Stimulated activated CD4-positive, alpha-beta T cell treated with anti-CD3 and anti-CD28 coated beads, Interleukin-15, amount 100 ng/mL, for 1 hour (primary cell): ENCODE measurements at places on chromosomes 4 and X.

DNA sequence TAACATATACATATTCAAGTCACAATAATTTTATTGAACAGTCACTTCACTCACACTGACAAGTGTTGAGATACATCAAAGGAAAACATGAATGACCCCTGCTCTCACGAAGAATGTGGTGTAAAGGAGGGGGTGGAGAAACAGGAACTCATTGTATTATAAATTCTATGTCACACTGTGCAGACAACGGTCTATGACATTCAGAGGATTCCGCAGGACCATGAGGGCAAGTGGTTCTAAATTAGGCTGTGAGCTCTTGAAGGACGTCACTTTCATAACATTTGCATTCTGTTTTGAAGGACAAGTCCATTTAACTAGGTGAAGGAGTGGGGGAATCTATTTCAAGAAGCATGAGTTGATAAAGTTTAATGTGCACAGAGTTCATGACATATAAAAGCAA lies 415.2 kb upstream of the HS3ST1 start:
- DNase-seq, result no peak

DNA sequence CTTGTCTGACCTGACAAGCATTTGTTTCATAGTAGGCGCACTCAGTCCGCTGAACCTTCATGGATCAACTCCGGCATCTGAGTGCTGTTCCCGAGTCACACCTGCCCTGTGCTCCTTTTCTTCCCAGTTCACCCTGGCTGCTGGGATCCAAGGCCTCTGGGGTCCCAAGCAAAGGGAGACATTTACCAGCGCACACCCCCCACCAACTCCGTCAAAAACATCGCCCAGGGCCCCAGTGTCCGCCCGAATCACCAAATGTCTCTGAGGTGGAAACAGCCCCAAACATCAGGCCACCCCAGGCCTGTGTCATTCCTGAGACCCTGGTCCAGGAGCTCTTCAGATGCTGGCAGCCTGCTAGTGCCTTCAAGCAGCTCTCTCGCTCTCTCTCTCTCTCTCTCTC lies 5.1 kb downstream of the BLOC1S4 start:
- no peak for DNase-seq

DNA sequence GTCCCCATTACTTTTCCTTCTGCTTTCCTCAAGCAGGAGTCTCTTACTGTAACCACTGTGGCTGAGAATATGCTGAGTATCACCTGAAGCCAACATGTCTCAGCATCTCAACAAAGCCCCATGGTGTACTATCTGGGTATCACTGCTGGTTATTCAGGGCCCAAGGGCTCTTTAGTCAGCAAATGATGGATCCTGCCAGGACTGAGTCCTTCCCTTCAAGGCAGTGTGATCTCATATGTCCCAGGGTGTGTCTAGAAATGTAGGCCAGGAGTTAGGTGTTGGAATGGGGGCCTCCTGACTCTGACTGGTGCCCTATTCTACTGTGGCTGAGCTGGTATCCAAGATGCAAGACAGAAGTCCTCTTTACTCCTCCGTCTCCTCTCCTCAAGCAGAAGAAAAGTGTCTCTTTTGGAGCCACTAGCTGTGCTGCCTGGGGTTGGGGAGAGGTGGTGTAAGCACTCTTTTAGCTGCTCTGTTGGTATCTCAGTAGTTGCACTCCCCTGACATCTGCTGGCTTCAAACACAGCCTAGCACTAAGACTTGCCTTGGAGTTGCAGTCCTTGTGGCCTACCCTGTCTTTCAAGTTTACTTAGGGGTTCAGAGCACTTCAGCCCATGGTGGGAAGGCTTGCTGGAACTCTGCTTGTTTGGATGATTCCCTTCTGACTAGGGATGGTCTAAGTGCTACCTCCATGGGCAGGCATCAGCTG lies 28.6 kb downstream of the OCIAD2 start:
- DNase-seq, result no peak

- DNase-seq, result no peak
Measured at GRCh38 chr4:40622913-40623312, 6.8 kb downstream of the RBM47 start.

DNA sequence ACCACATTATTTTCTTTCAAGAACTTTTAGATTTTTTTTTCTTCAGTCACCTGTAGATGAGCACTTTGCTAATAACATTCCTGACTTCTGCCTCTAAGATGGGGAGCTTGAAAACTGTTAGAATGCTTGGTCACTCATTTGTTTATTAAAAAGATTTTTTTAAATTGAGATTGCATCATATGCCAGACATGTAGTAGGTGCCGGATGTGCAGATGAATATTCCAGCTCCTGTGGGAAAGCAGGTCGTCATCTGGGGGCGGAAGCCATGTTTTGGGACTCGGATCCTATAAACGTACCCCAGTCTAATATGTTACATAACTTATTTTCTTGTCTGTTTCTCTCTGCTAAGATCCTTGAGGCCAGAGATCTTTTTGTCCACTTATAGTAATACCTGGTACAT lies 236.8 kb downstream of the ARHGAP10 start:
- DNase-seq, result no peak
